ENCODE measurements at places on chromosomes 7 and 10.

GRCh38 chr7:66928388-66928787, 7.4 kb downstream of the TMEM248 start:
- no peak for DNase-seq

- DNase-seq = no peak
Measured at GRCh38 chr10:29725133-29725720, 90.5 kb upstream of the SVIL start.

- no peak for DNase-seq
Measured at GRCh38 chr10:1395481-1396296, 339.5 kb downstream of the WDR37 start.

- DNase-seq = no peak
Measured at GRCh38 chr7:126839624-126840023, 413.1 kb downstream of the GRM8 start.

- no peak for DNase-seq
Measured at GRCh38 chr7:67813621-67814292, 817.1 kb downstream of the TYW1 start.

All from CD4-positive, alpha-beta T cell treated with Interleukin-17A for 1 hour (primary cell).